ENCODE measurements at places on chromosomes 1 and 21.

DNA sequence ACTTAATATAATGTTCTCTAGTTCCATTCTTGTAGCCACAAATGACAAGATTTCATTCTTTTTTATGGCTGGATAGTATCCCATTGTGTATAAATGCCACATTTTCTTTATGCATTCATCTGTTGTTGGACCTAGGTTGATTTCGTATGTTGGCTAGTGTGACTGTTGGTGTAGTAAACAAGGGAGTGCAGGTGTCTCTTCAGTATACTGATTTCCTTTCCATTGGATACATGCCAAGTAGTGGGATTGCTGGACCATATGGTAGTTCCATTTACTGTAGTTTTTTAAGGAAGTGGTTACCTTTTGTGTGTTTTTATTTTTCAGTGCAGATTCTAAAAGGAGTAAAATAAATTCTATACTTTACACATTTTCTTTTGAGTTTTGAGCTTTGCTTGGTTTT lies 5.7 kb downstream of the PARK7 start:
- no peak for DNase-seq

- no peak for DNase-seq
Measured at GRCh38 chr1:36008546-36009197, 75.2 kb upstream of the TEKT2 start.

- no peak for DNase-seq
Measured at GRCh38 chr1:70675737-70676156, 264.7 kb downstream of the CTH start.

DNA sequence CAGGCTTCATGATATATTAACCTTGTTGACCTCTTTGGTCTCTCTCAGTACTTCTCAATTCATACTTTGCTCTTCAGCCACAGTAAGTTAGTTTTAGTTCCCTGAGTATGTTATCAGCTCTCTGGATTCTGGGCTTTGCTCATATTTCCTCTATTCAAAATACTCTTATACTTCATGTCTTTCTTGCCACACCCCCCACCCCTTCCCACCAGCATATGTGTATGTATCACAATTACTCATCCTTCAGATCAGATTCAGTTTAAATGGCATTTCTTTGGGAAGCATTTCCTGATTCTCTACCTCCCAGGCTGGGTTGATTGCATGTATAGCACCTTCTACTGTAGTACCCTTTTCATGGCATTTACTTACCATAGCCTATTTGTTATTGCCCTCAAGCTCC lies 28.3 kb downstream of the SLC30A7 start:
- DNase-seq, result no peak

DNA sequence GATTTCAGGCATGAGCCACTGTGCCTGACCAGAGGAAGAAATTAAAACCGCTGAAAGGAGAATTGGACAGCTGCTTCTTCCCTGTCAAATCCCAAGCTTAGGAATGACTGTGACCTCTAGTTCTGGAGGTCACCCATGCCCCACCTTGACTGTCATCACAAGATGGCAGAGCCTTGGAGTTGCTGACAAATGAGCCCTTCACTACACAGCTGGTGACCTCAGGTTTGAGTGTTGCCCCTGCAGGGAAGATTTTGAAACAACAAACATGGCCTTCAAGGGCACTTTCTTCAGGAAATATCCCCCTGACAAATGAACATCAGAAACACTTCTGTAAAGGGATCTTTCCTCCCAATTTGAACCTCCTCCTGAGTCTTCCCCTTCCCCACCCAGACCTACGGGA lies 6.9 kb upstream of the SLC45A3 start:
- DNase-seq, result no peak

- DNase-seq, result no peak
Measured at GRCh38 chr1:17591814-17592430, 52.4 kb downstream of the ARHGEF10L start.

GRCh38 chr1:160748181-160748877 lies 9.3 kb downstream of the SLAMF7 start:
- no peak for DNase-seq

All from T follicular helper cell (primary cell).